Fibroblast of upper back skin (primary cell): ENCODE measurements at places on chromosomes 16 and 17.

- no peak for DNase-seq
Measured at GRCh38 chr17:7922269-7922844, 6.3 kb upstream of the RNF227 start.

GRCh38 chr17:58324409-58325288 is 3.9 kb downstream of the TSPOAP1 start:
- peak; percentile 40 for DNase-seq

DNA sequence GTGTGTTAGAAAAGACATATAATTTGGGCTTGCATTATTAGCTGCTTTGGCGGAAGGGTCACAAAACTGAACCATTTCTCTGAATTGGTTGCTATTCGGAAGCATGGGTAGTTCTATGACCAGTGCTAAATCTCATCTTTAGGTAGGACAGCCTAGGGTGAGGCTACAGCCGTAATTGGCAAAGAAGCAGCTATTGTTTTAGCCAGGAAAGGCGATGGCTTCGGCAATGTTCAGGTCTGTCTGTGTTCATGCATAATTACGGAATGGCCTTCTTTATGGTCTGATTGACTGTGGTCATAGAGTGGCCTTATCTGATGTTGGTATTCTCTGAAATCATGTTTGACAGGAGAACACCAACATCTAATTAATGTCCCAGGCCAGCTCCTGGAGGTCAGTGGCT is 368.4 kb upstream of the HSBP1 start:
- DNase-seq = no peak

DNA sequence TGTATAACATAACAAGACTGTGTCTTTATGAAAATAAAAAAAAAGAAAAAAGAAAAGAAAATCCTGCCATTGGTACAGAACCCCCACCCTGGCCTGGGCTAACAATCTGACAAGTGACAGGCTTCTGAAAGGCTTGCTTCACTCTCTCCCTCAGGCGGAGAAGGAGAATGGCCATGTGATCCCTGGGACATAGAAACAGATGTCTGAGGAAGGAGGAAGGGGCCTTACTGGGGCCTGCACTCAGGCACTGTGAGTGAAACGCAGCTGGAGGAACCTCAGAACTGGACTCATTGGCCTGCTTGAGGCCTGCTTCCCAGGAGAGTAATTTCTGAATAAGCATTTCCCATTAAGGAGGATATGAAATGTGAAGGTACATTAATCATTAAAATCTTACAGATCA is 17.5 kb downstream of the MAP3K14 start:
- DNase-seq = peak; percentile 47

GRCh38 chr16:14955546-14956231 is 18.4 kb downstream of the NPIPA1 start:
- DNase-seq = no peak

GRCh38 chr17:36934692-36935630 is 2.3 kb upstream of the LHX1 start:
- no peak for DNase-seq

DNA sequence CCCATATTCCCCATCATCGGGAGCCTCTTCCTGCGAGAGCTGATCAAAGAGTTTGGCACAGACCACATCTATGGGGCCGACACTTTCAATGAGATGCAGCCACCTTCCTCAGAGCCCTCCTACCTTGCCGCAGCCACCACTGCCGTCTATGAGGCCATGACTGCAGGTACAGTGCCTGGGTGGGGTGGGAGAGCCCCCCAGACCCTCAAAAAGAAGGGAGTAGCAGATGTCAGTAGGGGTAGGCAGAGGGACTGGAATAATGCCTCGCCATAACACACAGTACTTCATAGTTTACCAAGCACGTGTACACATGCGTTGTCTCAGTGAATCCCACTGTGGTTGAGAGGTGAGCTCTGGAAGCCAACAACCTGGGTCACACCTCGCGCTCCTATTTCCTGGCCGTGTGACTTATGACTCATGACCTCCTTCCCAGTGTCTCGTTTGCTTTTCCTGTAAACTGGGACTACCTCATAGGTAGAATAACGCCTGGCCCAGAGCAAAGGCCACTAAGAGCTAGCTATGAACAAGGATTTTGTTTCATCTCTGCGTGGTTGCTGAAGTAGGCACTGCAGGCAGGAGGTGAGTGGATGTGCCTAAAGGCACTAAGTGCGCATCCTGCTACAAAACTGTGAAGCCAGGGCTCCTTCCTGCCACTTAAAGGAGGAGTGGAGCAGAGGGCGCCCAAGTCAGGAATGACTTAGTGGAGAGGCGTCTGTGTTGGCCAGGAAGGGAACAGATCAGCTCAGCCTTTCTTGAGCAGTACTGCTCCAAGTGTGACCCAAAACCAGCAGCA is 5.2 kb downstream of the NAGLU start:
- no peak for DNase-seq

GRCh38 chr17:28665994-28666393 is 4.0 kb downstream of the SUPT6H start:
- DNase-seq = no peak

- peak; percentile 64 for DNase-seq
Measured at GRCh38 chr17:19410875-19411620, at the start of gene RNF112. Gene RNF112, plus strand, starts transcription at chr17:19411232. Its CDS starts 177 bp downstream, at chr17:19411409.

DNA sequence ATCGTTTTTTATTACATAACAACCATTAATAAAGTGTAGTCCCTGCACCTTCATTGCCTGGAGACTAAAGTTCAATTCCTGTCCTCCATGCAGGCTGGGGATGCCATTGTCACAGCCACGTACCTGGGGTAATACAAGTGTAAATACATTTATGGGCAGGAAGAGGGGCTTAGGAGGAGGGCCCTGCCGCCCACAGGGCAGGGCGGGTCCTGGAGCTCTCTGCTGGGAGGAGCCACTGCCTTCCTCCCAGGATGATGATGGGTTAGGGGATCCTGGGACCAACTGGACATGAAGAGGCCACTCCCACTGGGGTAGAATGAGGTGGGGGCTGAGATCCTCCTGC is 44.1 kb upstream of the SLC38A10 start:
- no peak for DNase-seq

DNA sequence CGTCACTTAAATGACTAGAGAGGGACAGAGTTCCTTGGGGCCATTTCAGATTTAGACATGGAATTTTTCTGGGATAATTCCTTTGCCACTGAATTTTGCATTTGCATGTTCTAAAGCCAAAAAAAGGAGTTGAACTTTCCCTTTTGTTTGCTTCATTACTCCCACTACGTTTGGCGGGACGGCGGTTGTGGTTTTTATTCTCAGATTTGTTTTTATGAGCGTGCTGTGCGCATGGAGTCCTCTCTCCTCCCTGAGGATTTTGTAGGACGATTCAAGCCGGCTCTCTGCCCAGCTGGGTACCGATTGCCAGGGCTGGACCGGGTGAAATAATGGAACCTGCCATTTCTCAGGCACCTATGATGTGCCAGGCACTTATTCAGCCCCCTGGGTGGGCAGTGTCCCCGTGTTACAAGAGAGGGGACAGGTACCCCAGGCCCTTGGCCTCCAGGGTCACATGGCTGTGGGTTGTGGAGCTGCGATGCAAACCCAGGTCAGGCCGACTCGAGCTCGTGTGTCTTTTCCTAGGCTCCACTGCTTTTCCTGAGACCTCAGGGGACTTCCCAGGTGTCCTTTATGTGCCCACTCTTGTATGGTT is 18.8 kb downstream of the CMIP start:
- no peak for DNase-seq

- no peak for DNase-seq
Measured at GRCh38 chr17:68568581-68568980, 32.6 kb downstream of the FAM20A start.

DNA sequence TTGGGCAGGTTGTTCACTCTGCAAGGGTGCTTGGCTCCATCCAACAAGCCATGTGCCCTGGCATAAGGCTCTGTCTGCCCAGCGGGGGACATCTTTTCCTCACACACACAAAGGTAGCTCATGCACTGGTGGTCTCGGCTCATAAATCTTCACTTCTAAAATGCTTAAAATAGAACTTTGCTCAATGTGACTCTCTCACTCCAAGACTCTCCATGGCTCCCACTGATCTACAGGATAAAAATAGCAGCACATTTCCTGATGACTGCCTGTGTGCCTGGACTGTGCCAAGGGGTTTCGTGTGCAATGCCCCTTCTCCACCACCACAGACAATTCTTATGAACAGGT is 15.1 kb upstream of the CIBAR2 start:
- no peak for DNase-seq

GRCh38 chr17:48173191-48173984 is 65.8 kb downstream of the SNX11 start:
- no peak for DNase-seq

DNA sequence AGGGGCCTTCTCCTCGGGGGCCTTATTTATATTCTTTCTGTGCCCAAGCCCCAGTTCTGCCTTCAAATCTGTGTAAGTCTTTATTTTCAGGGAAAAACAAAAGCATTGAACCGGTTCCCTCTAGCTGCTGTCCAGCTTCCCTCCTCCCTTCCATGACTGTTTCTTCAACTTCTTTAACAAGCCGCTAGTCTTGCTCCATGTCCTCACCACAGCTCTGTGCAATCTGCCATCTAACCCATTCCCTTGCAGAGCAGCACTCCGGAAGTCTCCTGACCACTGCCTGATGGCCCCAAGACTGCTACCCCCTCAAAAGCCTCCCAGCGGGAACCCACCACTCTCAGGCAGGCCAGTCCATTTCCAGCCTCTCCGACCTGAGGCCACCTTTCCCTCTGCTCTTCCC is 16.9 kb downstream of the EMC8 start:
- no peak for DNase-seq

GRCh38 chr17:79707931-79708891 is 22.5 kb upstream of the ENPP7 start:
- peak; percentile 25 for DNase-seq

GRCh38 chr17:57599271-57600045 is 145.6 kb downstream of the CCDC182 start:
- DNase-seq = no peak

GRCh38 chr17:82647593-82648164 is 565 bp downstream of the WDR45B start:
- DNase-seq = no peak

DNA sequence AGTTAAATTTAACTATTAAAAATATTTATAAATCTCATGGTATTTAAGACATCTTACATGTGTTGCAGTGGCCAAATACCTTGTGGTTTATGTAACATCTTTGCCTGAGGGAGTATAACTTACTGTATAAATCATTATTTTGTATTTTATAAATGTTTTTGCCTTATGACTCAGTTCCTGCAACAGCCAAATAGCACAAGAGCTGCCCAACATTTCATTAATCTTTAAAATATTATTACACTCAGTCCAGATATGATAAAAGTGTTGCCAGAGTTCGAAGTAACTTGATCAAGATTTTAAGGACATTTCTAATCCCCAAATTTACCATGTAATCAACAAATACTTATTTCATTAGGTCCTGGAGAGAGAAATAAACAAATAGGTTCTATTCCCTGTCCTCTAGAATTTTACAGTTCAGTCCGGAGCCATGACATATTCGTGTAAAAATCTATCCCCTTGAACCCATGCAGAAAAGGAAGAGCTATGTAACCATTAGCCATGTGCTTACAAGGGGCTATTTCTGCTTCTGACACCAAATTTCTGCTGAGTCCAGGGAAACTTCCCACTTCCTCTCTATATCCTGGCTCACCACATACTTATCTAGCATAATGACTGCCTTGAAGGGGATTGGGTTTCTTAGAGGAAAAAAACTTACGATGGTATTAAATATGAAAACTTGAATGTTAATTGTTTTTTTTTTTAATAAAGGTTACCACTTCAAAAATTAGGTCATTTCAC is 44.0 kb downstream of the IRX6 start:
- peak; percentile 84 for DNase-seq

GRCh38 chr16:56860226-56861020 is 4.6 kb upstream of the SLC12A3 start:
- DNase-seq = peak; percentile 25

- DNase-seq = peak; percentile 49
Measured at GRCh38 chr17:80584176-80584905, 39.7 kb downstream of the RPTOR start.

GRCh38 chr17:16937431-16937830 is 34.5 kb downstream of the TNFRSF13B start:
- DNase-seq = no peak

- no peak for DNase-seq
Measured at GRCh38 chr17:76027159-76027839, at the start of gene EVPL. Gene EVPL, minus strand, starts transcription at chr17:76027306. Its CDS starts 108 bp downstream, at chr17:76027198.

GRCh38 chr16:64019339-64019738 is 1102.5 kb downstream of the CDH11 start:
- no peak for DNase-seq

- DNase-seq = no peak
Measured at GRCh38 chr17:76208120-76208519, 32.2 kb downstream of the RNF157 start.

DNA sequence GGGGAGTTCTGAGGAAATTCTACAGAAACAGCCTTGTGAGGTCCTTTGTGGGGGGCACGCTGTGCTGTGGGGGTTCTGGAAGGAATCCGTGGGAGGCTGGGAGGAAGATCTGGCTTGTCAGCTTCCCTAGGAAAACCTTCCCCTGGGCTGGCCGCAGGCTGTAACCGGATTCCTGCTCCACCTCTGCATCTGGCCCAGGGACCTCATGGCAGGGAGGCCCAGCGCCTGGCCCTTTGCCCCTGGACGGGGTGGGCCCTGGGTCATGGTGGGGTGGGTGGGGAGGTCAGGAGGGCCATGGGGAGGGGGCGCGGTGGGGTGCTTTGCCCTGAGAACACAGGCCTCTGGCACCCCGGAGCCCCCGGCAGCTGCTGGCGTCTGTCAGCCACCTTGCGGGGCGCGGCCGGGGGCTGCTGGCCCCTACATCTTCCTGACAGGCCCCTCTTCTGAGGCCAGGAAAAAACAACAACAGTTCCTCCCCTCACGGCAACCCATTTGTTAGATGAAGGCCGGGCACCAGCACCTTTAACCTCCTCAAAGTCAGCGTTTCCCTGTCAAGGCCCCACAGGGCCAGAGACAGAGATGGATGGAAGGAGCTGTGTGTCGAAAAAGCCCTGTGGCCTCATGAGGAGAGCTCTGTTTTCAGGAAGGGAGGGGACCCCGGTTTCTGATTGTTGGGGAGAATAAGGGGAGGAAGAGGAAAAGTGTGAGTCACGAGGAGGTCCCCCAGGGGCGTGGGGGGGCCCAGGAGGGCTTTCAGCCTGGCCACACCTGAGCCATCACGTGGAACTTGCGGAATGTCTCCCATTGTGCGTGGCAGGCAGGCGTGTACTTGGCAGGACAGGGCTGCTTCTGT is 3.6 kb upstream of the MEOX1 start:
- peak; percentile 25 for DNase-seq

DNA sequence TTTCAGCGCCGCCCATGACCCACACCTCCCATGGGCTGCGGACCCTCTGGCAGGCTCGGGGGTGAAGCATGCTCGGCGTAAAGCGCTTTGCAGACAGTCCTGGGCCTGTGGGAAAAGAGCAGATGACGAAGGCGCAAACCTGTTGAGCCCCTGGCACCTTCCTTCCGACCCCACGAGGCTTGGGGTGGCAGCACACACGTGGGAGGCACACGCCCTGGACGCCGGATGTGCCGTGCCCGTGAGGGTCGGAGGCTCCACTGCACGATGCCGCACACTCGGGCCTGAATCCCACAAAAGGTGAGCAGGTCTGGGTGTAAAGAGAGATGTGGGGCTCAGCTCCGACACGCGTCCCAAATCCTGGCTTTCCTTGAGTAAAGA is 71.1 kb downstream of the LMF1 start:
- DNase-seq = no peak
